ENCODE measurements at places on chromosomes 11 and 22. TPM values are rescaled to one million over a fixed set of nuclear protein-coding genes. Genes with fewer than 3 reads are reported as not detected.

The MS4A6E gene
- not detected for polyA plus RNA-seq

- DNase-seq: no peak
Measured at GRCh38 chr22:33789690-33790253, 130.5 kb downstream of the LARGE1 start.

DNA sequence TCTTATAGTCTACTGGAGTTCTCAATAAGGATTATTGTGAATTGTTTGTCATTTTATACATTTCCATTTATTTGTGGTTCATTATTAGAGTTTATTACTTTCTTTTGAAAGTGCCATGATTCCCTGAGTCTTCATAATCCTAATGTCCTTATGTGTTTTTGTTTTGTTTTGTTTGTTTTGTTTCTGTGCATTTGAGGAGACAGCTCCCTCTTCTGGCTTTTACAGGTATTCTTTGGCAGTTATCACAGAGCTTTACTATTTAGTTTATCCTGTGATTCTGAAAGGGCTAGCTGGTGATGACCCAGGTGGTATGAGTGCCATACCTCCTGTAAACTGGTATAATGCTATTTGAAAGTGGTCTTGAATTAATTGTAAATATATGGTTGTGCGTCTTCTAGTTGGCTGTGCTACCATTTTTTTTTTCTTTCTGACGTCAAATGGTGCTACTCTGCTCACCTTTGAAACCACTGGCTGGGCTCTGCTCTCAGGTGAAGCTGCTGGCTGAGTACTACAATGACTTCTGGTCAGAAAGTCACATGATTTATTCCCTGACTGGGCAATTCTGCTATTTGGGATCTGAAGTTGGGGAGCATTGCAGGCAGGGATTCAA is 751.2 kb downstream of the JRKL start:
- DNase-seq: no peak

GRCh38 chr11:2540992-2541680 is 96.3 kb downstream of the KCNQ1 start:
- no peak for DNase-seq

DNA sequence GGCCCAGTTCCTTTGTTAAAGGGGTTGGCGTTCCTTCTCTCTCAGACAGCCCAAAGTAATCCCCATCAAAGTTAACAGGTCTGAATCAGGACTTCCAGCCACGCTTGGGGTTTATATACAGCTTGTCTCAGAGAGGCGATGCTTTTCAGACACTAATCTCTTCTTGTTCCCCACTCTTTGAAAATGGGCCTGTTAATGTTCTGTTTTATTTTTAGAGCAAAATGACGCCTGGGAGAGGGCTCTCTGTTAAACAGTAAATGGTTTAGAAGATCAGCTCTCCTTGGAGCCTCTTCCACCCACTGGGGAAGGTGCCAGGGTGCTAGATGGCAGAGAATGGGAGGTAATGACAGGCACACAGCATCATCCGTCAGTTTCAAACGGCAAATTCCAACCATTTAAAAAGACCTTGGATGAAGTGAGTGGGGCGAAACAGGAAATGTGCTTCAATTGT is 235.9 kb upstream of the NARS2 start:
- DNase-seq: no peak

DNA sequence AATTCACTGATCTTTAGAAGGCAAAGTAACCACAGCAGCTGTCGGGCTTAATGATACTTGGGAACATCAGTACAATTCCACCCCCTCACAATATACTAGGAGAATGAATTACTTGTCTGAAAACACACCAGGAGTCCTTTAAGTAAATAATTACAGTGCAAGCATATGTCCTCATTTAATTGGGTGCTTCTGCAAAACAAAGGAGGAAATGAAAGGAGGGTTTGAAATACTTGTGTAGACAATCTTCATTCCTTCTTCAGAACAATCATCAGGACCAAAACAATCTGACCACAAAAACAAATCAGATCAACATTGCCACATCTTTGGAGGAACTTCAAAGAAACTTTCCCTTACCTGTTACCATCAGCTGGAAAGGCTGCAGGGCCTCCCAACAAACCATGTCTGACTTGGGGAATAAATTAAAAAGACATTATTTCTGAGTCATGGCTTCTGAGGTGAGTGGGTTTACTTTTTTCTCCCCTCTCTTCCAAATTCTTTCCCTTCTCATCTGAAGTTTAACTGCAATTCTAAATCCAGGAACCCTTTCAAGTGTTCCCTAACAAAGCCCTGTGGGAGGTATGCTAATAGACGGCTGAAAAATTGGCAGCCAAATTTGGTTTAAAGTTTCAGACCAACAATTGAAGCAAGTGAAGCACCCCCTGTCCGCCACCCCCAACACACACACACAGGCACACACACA is 12.5 kb upstream of the CCDC117 start:
- DNase-seq: no peak

GRCh38 chr11:40514124-40514523 is 945.3 kb downstream of the LRRC4C start:
- DNase-seq: no peak

- no peak for DNase-seq
Measured at GRCh38 chr22:40345271-40345670, 1.0 kb upstream of the ADSL start.

- no peak for DNase-seq
Measured at GRCh38 chr11:10722307-10722706, 28.7 kb upstream of the CTR9 start.

GRCh38 chr11:34169686-34170085 is 64.3 kb downstream of the NAT10 start:
- no peak for DNase-seq

GRCh38 chr22:37657590-37658132 is 862 bp upstream of the PDXP start:
- DNase-seq: peak; percentile 34

DNA sequence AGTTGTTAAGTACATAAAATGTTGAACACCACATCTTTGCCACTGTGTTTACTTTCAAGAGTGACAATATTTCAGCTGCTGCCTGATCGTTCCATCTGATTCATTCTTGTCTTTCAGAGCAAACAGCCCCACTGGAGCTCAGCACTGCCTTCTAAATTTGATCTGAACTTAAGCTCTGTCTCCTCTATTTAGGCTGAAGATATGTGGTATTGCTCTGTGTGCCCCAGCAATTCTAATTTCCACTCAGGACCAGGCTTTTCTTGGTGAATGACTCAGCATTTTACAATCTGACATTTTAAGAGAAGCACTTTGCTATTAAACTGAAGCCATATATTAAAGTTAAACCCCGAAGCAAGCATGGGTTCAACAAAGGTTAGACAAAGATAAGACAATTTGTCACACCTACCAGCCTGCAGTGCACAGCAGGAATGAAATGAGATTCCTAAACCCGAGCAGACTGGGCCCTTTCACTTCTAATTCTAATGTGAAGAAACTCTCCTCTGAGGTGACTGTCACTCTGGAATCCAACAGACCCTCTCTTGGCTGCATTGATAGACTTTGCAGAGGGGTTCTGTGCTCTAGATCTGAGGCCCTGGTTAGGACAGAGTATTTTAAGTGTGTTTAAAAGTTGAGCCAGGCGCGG is 41.7 kb upstream of the PLET1 start:
- DNase-seq: no peak

DNA sequence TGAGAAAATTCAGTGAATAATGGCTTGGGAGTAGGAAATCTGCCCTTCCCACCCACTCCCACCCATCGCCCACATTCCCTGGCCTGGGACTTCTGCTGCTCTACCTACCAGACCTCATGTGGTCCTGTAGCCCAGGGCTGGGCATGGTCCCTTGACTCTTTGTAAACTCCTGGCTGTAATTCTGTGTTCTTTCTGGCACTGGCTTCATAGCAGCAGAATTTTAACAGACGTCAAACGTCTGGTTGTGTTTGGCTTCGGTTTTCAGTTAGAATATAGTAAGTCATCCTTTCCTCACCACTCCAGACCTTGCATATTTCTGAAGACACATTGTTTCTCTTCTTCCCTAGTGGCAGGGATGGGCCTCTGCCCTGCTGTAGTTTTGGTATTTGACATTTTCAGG is 210.6 kb downstream of the CSNK2A3 start:
- DNase-seq: no peak

The MRGPRX3 gene
- not detected for polyA plus RNA-seq

The TMEM121B gene
- not detected for polyA plus RNA-seq
